ENCODE measurements at places on chromosomes 6 and 20. TPM values are rescaled to one million over a fixed set of nuclear protein-coding genes. Genes with fewer than 3 reads are reported as not detected.
A peak's percentile ranks its signal among the peaks of the same experiment; 100 is the strongest.

Gene LY6G5C
- total RNA-seq = 0.70 TPM

Gene PRICKLE4
- total RNA-seq = not detected

Gene SLC35F1
- total RNA-seq = 11.3 TPM

Gene RSPO3
- not detected for total RNA-seq

Gene ENPP1
- total RNA-seq = 17.8 TPM

Gene GPX5
- total RNA-seq = not detected

Gene BMP5
- total RNA-seq = not detected

Gene KHDC1L
- 0.28 TPM for total RNA-seq

Gene RPP40
- 13.5 TPM for total RNA-seq

Gene ZBP1
- total RNA-seq = not detected

Gene SALL4
- 127 TPM for total RNA-seq

Gene PDYN
- 0.15 TPM for total RNA-seq

Gene BPIFB4
- total RNA-seq = not detected

- DNase-seq = no peak
Measured at GRCh38 chr6:132614554-132614953, 9.5 kb downstream of the TAAR2 start.

DNA sequence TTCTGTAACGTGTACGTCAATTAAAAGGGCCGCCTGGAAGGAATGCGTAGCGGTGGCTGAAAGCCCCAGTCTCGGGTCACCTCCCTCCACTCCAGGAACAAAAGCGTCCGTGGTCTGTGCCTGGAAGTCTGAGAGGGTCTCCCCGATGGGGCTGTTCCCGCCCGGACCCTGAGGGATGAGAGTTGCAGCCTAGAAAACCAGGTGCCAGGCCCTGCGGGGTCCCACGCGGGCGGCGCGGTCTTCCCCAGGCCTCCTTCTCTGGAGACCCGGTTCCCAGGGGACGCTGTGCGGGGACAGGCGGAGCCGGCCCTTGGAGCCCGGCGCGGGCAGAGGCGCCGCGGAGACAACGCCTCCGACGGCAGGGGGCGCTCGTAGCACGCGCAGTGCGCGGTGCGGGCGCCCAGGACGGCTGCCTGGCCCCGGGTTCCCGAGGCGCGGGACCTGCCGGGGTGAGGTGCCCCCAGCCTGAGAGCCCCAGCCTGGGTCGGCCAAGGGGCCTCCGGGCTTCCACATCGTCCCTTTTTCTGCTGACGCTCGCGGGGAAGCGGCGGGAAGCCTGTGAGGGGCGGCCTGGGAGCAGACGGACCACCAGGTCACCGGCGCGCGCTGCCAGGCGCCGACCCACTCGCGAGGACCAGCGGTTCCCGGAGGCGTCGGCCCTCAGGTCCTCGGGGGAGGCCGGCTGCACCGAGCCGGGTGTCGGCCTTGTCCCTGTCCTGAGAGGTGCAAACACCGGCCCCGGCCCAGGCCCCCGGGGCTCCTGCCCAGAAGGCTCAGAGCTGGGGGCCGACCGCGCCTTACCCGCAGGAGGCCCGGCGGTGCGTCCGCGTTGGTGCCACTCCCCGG lies 5.3 kb upstream of the FOXC1 start:
- peak; percentile 95 for DNase-seq

DNA sequence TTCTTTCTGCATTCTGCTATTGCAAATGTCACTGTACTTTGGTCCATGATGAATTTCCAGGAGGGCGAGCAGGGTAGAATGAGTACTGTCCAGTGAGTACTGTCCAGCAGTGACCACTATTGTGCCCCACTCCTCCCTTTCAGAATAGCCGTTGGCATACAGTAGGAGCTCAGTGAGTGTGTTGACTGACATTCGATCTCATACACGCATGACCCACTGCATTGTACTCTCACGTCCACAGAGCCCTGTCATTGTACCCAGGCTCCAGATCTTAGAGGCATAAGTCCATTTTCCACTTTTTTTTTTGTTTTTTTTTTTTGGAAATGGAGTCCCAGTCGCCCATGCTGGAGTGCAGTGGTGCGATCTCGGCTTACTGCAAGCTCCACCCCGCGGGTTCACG lies 8.2 kb downstream of the DYNLRB1 start:
- no peak for DNase-seq

DNA sequence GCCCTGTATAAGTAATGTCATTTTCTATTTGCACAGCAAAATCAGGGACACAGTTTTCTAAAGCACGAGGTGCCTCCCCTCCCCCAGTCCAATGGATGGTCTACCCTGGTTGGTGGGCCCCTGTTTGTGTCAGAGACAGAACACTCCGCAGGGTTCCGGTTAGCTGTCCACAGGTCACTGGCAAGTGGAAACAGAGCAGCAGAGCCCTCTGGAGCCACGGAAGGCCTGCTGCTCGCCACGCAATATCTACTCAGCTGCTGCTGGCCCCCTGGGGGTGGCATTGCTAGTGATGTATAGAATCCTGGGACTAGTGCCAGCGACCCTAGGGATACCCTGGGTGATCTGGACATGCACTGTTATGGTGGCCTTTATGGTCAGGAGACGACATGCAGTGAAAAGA lies 50.4 kb downstream of the RIN2 start:
- DNase-seq = no peak

DNA sequence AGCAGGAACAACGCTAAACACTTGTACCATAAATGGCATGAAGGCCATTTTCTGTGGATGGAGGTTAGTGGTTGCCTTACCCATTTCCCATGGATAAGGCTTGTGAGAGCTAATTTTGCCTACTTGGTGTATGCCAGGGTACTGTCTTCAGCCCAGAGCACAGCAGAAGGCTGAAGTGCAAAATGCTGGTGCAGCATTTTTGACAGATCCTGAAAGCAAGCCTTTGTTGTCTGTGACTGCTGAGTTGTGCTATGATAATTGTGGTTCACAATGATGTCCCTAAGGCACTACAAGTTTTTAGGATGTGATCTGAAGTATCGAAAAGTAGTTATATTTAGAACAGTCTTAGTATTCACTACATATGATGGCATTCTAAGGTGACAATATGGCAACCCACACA lies 14.7 kb upstream of the HMGN3 start:
- no peak for DNase-seq

- no peak for DNase-seq
Measured at GRCh38 chr6:150002710-150003109, 22.6 kb downstream of the RAET1L start.

- no peak for DNase-seq
Measured at GRCh38 chr20:13681248-13682125, 42.8 kb upstream of the TASP1 start.

- no peak for DNase-seq
Measured at GRCh38 chr6:7203939-7204338, 96.2 kb downstream of the RREB1 start.

- DNase-seq = no peak
Measured at GRCh38 chr6:20861481-20861880, 327.2 kb downstream of the CDKAL1 start.

DNA sequence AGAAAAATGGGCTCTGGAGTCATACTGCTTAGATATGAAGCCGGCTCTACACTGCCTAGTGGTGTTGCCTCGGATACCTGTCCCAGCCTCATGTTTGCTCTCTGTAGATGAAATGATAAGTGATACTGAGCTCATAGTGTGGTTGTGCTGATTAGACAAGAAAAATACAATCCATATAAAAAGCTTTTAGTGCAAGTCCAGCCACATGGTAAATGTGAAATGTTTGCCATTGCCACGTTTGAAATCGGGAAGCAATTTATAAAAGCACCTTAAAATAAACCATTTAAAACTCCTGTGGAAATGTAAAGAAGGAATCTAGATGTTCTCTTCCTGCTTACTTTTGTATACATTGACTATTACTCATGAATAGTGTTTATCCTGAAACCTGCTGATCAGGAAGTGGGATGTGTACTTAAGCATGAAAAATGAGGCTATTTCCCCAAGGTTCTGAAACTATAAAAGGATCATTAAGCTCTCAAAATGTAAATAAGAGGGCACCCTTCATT lies 13.1 kb upstream of the PBOV1 start:
- DNase-seq = no peak

DNA sequence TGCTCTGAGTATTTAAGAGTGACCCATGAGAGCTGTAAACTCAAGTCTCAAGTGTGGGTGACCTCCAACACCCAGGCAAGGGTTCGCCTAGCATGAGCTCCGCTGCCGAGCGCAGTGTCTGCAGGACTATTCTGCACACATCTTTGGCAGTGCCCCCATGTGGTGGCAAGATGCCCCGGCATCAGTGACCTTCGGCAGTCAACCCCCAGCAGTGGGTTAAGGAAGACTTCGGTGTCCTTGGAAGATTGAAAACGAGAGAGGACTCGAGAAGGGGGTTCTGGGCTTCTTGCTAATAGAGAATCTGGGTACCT lies 43.1 kb downstream of the RBM38 start:
- peak; percentile 73 for DNase-seq

GRCh38 chr6:20577173-20577688 lies 43.0 kb downstream of the CDKAL1 start:
- DNase-seq = no peak

DNA sequence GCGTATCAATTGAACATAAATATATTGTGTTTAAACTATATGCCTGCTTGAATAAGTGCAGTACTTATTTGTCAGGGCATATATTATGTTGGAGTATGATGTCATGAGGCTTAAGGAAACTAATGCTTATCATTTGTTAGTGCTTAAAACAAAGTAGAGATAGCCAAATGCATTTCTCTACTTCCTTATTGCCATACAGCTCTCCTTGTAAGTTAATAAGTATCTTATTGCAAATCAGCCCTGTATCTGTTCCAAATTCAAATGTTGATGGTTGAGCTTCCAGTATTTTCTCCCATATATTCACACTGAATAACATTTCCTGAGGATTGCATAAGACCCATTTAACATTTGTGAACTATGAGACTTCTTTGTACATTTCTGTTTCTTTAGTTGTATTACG lies 57.8 kb downstream of the CARMIL1 start:
- no peak for DNase-seq

GRCh38 chr20:13228771-13229170 lies 7.7 kb downstream of the ISM1 start:
- DNase-seq = no peak

DNA sequence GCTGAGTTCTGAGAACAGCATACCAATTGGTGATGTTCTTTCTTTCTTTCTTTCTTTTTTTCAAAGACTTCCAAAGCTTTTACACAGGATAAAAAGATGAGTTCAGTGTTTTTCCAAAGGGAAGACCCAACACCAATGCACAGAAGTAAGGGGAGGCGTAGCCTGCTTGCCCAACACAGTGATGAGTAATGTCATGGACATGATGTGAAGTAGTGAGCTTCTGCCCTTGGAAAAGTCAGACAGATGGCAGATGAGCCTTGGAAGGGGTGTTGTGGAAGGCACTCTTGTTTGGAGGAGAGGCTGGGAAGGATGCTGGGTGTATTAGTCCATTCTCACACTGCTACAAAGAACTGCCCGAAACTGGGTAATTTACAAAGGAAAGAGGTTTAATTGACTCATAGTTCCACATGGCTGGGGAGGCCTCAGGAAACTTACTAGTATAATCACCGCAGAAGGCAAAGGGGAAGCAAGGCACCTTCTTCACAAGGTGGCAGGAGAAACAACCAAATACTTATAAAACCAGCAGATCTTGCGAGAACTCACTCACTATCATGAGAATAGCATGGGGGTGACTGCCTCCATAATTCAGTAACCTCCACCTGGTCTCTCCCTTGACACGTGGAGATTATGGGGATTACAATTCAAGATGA lies 12.6 kb downstream of the LRP11 start:
- DNase-seq = no peak

GRCh38 chr6:83308833-83309232 lies 115.7 kb downstream of the RWDD2A start:
- no peak for DNase-seq

DNA sequence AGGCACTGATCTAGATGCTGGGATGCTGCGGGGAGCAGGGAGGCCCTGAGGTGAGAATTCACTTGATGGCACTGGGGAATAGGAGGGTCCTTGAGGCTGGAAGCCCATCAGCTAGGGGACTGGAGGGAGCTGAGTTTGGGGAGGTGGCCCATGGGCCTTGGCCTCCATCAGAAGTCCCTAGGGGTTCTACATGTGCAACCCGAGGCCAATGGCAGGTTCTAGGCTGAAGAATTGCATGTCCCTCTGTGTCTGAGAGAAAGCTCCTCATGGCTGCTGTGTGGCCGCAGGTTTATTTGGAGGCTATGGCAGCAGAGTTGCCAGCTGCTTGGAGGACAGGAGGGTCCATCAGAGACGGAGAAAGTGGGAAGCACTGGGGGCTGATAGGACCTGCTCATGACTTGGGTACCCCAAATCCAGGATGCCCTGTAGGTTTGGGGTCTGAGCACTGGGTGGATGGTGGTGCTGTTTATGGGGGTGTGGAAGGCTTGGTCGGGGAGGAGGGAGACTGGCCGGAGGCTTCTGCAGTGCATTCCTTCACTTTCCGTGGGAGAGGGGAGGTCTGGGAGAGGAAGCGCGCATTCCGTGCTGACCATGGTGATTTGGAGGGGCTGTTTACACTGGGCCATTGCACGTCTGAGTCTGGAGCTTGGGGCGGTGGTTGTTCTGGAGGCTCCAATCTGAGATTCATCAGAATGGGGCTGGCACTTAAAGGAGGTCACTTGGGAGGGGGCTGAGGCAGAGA lies 24.8 kb upstream of the PHACTR3 start:
- no peak for DNase-seq

GRCh38 chr20:39081255-39081654 lies 119.1 kb downstream of the DHX35 start:
- DNase-seq = peak; percentile 88

DNA sequence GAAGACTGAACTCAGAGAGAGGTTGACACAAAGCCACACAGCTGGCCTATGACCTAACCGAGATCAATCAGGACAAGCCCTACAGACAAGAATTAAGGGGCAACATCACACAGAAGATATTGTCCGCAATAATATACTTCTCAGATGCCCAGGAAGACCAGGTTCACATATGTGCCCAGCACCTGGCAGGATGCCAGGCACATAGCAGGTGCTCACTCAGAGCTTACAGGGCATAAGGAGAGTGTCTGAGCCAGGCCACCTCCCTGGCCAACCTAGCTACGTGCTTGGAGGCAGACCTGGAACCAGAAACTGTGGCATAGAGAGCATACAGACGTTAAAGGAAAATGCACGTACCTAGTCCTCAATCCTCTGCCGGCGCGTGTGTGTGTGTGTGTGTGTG lies 87.0 kb upstream of the LRFN2 start:
- DNase-seq = no peak

DNA sequence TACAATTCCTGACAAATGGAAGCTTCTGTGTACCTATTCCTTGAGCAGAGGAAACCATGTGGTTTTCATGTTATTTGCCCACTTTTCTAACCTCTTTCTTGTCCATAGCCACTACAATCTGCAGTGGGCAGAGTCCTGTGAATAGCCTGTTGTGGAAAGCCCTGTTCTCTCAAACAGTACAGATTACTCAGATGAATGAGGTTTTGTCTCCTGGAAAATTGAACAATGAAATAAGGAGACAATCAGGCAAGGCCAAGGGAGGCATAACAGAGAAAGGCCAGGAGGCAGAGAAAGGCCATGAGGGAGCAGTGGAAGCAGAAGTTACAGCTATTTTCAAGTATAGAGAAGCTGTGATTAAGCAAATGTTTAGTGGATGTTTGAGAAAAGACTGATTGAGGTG lies 189.3 kb downstream of the GRIK2 start:
- DNase-seq = no peak

- DNase-seq = no peak
Measured at GRCh38 chr6:6712449-6713403, 124.2 kb downstream of the LY86 start.

GRCh38 chr20:63206878-63207277 lies 9.1 kb downstream of the YTHDF1 start:
- no peak for DNase-seq

GRCh38 chr6:52020945-52021570 lies 66.4 kb downstream of the PKHD1 start:
- DNase-seq = no peak

GRCh38 chr6:43703512-43704429 lies 16.2 kb upstream of the MRPS18A start:
- no peak for DNase-seq

All from H7 (cell line).